ENCODE measurements at places on chromosomes 1 and 21. TPM values are rescaled to one million over a fixed set of nuclear protein-coding genes. Genes with fewer than 3 reads are reported as not detected.

The RXRG gene
- not detected for total RNA-seq

The CD5L gene
- not detected for total RNA-seq

The DENND2C gene
- total RNA-seq: 0.40 TPM

The S100A7A gene
- total RNA-seq: not detected

The SLC9C2 gene
- total RNA-seq: not detected

The CACNA1S gene
- total RNA-seq: not detected

The LHX8 gene
- 1.3 TPM for total RNA-seq

The LDLRAD1 gene
- total RNA-seq: not detected

The GPR37L1 gene
- 0.14 TPM for total RNA-seq

The KIF17 gene
- 2.4 TPM for total RNA-seq

The GBP7 gene
- not detected for total RNA-seq

The GPR3 gene
- 1.8 TPM for total RNA-seq

The HUNK gene
- total RNA-seq: 1.2 TPM

The MEX3A gene
- total RNA-seq: 2.2 TPM

The HFM1 gene
- total RNA-seq: 0.07 TPM

The FCGR2B gene
- not detected for total RNA-seq

The EGLN1 gene
- total RNA-seq: 53.0 TPM

The VASH2 gene
- total RNA-seq: 3.7 TPM

The HLX gene
- 5.6 TPM for total RNA-seq

Measured in A549 treated with Hydrocortisone at 1 μM for 4 hours (cell line).